ENCODE measurements at places on chromosomes 3 and 15.
A peak's percentile ranks its signal among the peaks of the same experiment; 100 is the strongest.

- DNase-seq: no peak
Observed at GRCh38 chr3:112561484-112561733, 353 bp downstream of the ATG3 start.

DNA sequence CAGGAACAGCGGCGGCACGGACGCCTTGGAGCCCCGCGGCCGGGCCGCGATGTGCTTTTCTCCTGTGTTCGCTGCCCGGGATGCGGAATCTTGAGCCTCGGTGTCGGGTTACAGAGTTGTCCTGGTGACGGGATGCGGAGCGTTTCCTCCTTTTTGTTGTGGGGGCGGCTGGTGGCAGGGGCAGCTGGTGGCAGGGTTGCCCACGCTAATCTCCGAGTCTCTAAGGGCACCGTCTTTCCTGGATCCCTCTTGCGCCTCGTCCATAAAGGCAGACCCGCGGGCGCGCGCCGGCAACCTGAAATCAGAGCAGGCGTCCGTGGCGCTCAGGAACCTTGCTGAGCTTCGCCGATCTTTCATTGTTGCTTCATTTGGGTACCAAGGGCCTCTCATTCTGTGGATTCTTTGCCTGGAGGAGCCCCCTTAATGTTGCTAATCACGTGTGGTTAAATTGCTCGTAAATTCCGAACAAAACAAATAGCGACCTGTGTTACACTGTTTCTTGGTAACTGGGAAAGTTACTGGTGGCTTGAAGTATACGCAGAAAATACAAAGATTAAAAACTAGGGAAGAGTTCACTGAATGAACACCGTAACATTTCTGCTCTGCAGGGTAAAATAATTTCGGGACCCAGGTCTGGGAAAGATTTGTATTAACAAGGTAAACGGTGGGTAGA is 844 bp upstream of the PFN2 start:
- DNase-seq: peak; percentile 91

- no peak for DNase-seq
Observed at GRCh38 chr3:45535665-45536064, 58.9 kb upstream of the LIMD1 start.

GRCh38 chr3:14142567-14143270 is 17.9 kb downstream of the TMEM43 start:
- DNase-seq: no peak

GRCh38 chr15:59678172-59678571 is 10.9 kb downstream of the BNIP2 start:
- DNase-seq: no peak

DNA sequence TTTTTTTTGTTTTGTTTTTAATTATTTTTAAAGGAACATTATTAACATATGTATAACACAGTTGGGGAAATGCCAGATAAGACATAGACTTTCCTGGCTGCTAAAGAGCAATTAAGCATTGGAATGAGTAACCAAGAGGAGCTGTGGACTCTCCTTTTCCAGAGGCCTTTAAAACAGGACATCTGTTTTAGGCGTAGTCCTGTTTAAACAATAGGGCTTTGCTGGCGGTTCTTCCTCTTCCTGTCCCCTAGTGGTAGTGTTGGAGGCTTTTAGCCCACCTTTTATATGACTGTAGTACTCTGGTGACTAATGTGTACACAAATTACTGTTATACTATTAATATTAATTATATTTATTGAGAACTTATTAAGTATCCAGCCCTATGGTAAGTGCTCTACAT is 81.9 kb downstream of the PPARG start:
- no peak for DNase-seq

DNA sequence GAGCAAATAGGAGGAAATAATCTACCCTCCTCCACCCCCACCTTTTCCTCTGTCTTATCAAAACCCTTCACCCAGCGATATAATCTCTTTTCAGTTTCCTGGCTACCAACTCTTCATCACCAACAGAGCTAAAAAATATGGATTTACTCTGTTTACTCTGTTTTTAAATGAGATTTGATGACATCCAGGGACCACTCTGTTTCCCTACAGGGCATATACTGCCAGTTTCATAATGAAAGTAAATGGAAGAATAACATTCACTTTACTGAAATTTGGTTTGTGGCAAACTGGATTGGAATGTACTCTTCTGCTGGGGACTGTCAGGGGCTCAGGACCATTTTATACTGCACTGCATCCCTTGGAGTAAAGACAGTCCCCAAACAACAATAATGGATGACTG is 80.1 kb upstream of the PTX3 start:
- no peak for DNase-seq

DNA sequence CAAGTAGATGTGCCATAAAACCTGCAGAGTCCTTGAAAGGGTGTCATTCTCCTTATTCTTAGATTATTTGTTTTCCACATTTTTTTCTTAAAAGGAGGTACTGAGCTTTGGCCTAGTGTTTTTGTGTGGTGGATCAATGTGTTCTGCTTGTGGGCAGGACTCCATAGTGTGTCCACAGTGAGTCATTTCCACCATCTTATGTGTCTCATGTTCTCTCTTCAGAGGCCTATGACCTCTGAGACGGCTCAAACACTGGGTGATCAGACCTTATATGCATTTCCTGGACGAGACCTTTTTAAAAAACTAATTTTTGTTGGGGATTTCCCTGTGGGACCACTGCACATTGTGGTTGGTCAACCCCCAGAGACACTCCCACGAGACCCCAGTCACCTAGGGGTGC is 93.4 kb downstream of the CHCHD4 start:
- no peak for DNase-seq

DNA sequence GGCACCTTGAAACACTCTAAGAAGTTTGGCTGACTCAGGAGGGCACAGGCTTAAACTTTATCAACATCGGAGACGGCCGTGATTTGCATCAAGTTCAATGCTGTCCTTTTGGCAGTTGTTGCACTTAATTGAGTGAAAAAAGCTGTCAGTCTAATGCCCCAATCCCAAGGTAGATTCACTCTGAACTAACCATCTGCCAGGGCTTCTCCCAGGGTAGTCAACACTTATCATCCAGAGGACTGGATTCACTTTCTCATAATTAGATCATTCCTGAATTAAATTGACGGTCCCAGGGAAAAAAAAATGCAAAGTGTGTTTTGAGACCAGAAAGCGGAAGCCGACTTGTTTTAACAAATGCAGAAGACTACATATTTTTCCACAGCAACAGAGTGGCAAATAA is 28.5 kb downstream of the RORA start:
- DNase-seq: no peak

DNA sequence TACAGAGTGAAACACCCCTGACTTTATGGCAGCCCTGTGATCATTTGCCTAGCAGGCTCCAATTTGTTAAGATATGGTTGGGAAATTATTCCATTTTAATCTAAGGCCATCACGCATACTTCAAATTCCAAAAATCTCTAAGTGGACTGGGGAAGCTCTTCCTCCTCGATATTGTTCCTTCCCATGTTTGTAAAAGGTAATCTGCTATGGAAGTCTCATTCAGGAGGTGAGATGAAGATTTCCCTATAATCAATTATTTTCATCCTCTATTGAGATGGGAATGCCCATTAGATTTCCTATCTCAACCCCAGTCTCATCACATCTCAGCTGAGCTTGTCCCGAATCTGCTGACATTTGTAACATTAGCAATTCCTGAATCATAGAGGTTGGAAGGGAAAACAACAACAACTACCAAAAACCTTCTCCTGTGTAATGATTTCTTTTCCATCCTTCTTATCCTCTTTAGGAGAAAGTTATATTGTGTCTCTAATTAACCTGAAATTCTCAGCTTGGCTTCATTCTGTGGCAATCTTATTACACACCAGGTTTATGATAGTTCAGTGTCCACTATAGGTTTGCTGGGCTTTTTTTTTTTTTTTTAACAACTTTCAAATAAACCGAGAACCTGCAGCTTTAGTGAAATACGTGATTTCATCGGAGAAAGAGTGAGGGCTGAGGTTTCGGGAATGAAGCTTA is 2.2 kb upstream of the NR2F2 start:
- DNase-seq: no peak

DNA sequence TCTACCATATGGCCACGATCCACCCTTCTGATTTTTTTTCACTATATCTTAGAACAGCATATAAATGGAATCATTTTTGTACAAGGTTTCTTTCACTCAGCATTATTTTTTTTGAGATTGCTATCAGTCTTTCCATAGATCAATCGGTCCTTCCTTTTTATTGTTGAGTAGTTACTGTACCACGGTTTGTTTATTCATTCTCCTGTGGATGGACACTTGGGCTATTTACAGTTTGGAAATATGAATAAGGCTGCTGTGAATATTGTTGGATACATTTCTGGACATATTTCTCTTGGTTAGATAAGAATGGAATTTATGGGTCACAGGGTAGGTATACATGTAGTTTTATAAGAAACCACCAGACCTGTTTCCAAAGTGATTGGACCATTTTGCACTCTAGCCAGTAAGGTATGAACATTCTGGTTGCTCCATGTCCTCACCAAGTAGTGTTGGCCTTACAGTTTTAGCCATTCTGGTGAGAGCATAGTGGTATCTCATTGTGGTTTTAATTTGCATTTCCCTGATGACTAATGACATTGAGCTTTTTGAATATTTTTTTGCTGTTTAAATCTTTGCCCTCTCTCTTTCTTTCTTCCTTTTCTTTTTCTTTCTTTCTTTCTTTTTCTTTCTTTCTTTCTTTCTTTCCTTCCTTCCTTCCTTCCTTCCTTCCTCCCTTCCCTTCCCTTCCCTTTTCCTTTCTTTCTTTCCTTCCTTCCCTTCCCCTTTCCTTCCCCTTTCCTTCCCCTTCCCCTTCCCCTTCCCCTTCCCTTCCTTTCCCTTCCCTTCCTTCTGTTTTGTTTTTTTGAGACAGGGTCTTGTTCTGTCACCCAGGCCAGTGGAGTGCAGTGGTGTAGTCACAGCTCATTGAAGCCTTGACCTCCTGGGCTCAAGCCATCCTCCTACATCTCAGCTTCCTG is 49.2 kb downstream of the LRRK1 start:
- no peak for DNase-seq

Measured in SHP77 treated with DMSO at 0.1 percent for 48 hours (cell line).